ENCODE measurements at places on chromosomes 16 and 17. TPM values are rescaled to one million over a fixed set of nuclear protein-coding genes. Genes with fewer than 3 reads are reported as not detected.

- no peak for DNase-seq
Observed at GRCh38 chr17:74185571-74186185, 17.8 kb upstream of the RPL38 start.

DNA sequence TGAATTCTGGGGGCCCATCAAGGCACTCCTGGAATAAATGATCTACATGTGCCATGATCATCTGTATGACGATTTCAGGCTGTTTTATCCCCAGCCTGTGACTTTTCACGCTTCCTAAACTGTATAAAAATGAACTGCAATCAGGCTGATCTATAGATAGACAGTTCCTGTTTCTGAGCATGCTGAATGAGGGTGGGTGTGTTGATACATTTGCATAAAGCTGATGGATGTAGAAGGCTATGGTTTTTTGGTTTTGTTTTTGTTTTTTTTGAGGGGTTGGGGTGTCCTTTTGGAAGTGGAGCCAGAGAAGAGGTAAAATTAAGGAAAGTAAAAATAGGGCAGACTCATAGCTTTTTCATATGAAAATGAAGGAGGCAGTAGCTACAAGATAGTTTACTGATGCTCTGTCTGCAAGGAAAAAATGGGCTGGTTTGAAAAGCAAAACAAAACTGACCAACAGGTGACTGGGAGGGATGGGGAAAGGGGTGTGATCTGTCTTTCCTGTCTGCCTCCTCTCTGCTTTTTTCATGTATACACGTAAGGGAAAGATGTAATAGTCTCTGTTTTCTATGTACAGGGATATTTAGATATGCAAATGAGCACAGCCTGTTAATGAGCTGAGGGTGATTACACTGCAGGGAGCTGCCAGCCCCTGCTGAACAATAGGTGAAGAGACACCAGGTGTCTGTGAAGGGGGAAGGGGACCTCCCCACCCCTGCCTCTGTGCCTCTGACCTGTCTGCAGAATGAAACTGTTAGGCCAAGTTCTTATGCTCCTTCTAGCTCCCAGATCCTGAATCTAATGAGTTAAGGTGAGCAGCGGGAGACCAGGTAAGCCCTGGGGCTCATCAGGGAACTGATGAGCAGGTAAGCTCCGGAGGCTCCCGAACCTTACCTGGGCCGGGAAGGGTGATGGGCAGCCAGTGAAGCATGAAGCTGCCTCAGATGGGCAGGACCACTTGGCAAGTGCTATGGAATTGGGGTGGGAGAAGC is 46.6 kb upstream of the LYRM9 start:
- no peak for DNase-seq

- DNase-seq, result no peak
Observed at GRCh38 chr17:40509626-40510327, 8.4 kb upstream of the TNS4 start.

- no peak for DNase-seq
Observed at GRCh38 chr16:50478075-50478772, 70.0 kb upstream of the NKD1 start.

GRCh38 chr16:23428351-23428750 is 24.6 kb downstream of the COG7 start:
- DNase-seq, result no peak

DNA sequence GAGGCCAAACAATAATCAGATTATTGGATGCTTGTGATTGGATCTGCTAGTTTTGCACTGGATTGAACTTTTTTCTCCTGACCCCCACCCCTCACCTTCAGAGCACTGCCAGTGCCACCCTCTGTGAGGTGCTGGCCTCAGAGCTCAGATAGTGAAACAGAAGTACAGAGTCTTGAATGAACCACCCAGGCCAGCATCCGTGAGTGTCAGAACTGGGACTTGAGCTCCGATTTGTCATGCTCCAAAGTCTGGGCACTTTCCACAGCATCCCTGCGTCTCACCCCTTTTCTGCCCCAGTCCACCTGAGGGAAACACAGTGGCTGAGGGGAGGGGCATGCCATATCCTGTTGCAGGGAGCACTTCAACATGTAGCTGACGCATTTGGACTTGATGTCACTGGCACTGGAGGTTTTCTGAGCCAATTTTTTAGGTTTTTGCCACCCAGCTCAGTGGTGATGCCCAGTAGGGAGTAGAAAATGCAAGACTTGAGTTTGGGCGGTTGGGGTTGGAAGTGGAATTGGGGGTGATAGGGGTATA is 47.3 kb downstream of the SMPD3 start:
- DNase-seq, result no peak

DNA sequence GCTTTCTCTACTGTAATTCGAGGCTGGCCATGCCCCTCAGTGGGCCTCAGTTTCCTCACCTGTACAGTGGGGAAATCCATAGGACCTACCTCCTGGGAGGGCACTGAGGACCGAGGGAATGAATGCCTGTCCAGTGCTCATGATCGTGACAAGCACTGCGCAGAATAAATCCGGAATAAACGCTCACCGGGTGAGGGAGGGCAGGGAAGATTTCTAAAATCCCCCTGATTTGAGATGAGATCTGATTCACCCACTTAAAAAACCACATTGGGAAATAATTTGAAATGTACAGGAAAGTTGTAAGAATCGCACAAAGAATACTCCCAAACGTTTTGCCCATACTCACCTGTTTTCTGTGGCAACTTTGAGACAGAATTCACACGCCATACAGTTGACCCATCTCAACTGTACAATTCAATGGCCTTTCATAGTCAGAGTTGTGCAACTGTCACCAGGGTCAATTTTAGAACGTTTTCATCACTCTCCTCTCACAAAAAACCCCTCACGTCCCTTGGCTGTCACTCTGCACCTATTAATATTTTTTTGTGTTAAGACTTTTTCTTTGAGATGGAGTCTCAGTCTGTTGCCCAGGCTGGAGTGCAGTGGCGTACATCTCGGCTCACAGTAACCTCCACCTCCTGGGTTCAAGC is 49.8 kb downstream of the IRF8 start:
- DNase-seq, result no peak

- no peak for DNase-seq
Observed at GRCh38 chr17:64123114-64123513, 6.8 kb downstream of the ERN1 start.

- no peak for DNase-seq
Observed at GRCh38 chr16:28098171-28098958, 34.9 kb upstream of the GSG1L start.

GRCh38 chr17:56913867-56914580 is at the start of gene TRIM25:
TRIM25 (minus strand) TSS chr17:56914049; CDS start chr17:56913988, 61 bp downstream.
- peak; percentile 82 for DNase-seq

DNA sequence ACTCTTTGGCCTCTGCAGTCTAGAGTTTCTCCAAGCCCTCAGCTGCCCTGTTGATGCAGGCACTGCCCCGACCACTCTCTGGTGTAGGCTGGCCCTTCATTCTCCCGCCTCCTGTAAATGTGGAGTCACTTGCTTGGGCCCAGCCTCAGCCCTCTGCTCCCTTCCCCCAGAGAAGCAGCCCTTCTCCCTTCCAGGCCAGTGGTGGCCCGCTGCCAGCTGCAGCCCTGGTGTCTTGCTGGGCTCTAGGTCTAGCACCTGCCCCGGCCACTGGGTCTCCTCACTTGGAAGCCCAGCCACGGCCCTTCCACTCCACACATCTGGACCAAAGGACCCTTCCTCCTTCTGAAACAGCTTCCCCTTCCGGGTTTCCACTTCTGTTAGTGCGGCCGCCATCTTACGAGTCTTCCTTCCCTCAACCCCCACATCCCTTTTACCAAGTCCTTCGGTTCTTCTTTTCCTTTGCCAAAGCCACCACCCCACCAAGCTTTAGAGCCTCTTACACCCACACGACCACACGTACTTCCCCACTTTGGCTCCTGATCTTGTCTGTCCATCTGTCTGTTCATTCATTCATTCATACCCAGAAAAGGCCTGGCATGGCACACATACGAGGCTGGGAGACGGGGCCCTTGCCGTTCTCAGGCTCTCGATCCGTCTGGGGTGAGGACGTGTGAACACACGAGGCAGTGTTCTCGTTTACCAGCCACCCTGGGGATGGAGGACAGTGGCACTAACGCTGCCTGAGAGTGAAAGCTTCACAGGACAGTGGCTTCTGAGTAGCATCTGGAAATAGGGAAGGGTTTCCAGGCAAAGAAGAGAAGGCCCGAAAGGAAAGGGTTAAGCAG is 68.0 kb downstream of the ABR start:
- no peak for DNase-seq

DNA sequence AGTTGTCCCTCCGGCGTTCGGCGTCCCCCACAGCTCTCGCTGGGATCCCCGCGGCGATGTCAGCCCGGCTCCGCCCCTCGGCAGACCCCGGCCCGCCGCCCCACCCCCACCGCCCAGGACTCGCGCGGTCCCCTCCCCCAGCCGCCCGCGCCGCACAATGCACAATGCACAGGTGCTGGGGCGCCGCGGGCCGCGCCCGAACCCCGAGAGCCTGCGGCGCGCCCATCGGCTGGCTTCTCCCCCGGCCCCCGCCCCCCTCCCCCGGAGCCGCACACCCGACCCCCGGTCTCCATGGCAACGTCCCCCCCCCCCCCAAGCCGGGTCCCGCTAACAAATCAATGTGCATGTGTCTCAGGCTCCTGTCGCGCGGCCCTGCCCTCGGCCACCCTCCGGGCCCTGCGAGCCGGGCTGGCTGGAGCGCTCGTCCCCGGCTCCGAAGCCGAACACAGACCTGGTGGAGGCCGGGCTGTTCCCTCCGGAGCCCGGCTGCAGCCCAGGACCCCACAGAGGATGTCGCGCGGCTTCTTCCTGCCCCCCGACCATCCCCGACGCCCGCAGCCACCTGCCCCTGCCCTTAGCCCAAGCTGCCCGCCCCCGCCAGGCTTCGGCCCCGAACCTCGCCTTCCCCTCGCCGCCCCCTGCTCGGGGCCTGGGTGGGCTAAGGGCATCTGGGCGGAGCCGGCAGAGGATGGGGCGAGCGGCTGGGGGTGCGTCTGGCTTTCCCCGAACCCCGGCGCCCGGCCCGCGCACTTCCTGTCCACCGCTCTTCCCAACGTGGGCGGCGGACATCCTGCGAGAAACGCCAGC is 818 bp upstream of the CBX8 start:
- DNase-seq, result no peak

DNA sequence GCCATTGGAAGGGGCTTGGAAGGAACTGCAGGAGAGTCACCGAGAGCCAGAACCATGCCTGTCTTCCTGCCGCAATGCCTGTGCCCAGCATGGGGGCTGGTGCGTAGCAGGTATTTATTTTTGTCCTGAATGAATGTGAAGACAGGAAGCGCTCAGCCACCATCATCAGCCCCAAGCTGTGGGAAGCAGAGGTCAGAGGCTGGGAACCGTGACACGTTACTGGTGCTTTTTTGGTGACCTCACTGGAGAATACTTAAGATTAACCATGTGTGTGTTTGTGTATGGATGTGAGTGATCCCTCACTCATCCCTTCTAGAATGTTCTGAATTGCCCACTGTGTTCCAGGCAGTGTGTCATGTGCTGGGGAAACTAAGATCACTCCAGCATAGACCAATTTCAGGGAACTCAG is 343.8 kb downstream of the SNX29 start:
- DNase-seq, result no peak

GRCh38 chr16:76226011-76226410 is 51.2 kb upstream of the CNTNAP4 start:
- DNase-seq, result no peak

Gene PYY
- not detected for total RNA-seq

Gene APOH
- not detected for total RNA-seq

Gene TEX14
- under 0.01 TPM for total RNA-seq

Gene CCL18
- not detected for total RNA-seq

Gene ANKRD40
- 28.9 TPM for total RNA-seq

Gene SDK2
- total RNA-seq, result 6.9 TPM

Gene CPD
- total RNA-seq, result 71.7 TPM
